ENCODE measurements at places on chromosomes 11 and 22.

- no peak for DNase-seq
These were observed 110.2 kb downstream of the PKNOX2 start for GRCh38 chr11:125274774-125275173.

- DNase-seq: no peak
These were observed 19.1 kb upstream of the LINC01488 start for GRCh38 chr11:69462106-69462951.

- no peak for DNase-seq
These were observed 5.6 kb downstream of the RGL4 start for GRCh38 chr22:23696326-23696851.

DNA sequence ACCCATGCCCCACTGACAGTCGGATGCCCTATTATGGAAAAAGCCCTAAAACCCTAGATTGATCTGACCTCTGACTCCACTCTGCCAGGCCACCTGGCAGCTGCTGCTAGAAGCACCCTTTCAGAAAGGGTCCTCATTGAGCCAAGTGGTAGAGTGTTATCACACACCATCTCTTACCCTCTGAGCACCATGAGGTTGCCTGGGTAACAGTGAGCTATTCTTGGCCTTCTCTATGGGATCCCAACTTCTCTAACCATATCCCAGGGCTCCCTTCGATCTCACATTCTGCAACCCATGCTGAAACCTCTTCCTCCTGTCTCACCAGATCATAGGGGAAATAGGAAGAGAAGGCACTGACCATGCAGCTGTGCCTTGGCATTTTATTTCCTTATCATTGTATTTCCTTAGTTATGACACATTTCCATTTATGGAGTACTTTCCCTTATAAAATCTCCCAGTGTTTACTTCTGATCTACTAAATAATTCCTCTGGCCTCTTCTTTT is 52.7 kb downstream of the MPPED2 start:
- no peak for DNase-seq

GRCh38 chr11:76805206-76805913 is 22.2 kb downstream of the TSKU start:
- peak; percentile 48 for DNase-seq

GRCh38 chr11:22898036-22898435 is 37.8 kb upstream of the CCDC179 start:
- peak; percentile 83 for DNase-seq

- no peak for DNase-seq
These were observed 16.3 kb downstream of the LTO1 start for GRCh38 chr11:69658626-69659450.

- no peak for DNase-seq
These were observed 57.5 kb downstream of the ANO1 start for GRCh38 chr11:70135625-70136059.

DNA sequence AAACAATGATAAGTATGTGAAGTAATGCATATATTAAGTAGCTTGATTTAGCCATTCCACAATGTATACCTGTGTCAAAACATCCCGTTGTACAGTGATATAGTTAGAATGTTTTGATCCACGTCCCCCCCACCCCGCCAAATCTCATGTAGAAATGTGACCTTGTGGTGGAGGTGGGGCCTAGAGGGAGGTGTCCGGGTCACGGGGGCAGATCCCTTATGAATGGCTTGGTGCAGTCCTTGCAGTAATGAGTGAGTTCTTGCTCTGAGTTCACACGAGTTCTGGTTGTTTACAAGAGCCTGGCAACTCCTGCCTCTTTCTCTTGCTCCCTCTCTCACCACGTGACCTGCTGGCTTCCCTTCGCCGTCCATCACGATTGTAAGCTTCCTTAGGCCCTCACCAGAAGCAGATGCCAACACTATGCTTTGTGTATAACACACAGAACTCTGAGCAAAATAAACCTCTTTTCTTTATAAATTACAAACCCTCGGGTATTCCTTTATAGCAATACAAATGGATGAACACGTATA is 41.6 kb downstream of the FANCF start:
- DNase-seq: no peak

- DNase-seq: peak; percentile 26
These were observed 11.5 kb upstream of the FADD start for GRCh38 chr11:70191495-70192140.

- DNase-seq: no peak
These were observed 118.0 kb downstream of the KCNQ1 start for GRCh38 chr11:2562890-2563212.

DNA sequence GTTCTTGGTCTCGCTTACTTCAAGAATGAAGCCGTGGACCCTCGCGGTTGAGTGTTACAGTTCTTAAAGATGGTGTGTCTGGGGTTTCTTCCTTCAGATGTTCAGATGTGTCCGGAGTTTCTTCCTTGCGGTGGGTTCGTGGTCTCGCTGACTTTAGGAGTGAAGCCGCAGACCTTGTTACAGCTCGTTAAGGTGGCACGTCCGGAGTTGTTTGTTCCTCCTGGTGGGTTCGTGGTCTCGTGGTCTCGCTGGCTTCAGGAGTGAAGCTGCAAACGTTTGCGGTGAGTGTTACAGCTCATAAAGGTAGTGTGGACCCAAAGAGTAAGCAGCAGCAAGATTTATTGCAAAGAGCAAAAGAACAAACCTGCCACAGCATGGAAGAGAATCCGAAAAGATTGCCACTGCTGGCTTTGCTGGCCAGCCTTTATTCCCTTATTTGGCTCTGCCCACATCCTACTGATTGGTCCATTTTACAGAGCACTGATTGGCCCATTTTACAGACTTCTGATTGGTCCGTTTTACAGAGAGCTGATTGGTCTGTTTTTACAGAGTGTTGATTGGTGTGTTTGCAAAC is 27.1 kb upstream of the NXPE2 start:
- DNase-seq: no peak

DNA sequence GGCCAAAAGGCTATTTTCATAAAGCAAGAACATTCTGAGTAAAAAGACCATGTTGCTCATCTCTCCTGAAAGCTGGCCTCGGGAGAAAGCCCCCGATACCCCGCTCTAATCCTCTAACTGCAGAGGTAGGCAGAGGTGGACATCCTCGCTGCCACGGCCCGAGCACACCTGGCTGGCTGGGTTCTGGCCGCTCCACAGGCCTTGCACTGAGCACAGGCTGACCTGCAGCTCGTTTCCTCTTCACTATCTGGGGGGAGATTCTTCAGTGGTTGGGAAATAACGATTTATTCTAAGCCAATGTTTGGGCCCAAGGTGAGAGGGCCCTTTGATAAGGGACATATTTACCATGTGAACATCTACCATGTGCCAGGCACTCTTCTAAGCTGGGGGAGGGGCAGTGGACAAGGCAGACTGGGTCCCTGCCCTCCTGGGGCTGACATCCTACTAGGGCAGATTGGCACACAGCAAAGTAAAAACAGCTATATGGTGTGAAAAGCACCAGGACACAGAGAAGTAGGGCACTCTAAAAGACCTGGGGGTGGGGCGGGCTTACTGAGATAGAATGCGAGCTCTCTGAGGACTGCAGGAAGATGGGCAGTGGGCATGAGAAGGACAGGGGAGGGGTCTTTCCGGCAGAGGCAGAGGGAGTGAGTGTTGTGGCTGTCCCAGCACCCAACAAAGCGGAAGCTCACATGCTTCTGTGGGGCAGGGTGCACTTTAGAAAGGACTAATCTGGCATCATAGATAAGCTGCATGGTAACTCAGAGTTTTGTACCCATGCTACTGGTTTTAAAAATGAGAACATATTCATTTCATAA is 65.5 kb upstream of the ARFGAP3 start:
- DNase-seq: no peak

- DNase-seq: no peak
These were observed 83.8 kb upstream of the FIBIN start for GRCh38 chr11:26909991-26910591.
